Type B pancreatic cell (in vitro differentiated cells): ENCODE measurements at places on chromosomes 1 and 21.

DNA sequence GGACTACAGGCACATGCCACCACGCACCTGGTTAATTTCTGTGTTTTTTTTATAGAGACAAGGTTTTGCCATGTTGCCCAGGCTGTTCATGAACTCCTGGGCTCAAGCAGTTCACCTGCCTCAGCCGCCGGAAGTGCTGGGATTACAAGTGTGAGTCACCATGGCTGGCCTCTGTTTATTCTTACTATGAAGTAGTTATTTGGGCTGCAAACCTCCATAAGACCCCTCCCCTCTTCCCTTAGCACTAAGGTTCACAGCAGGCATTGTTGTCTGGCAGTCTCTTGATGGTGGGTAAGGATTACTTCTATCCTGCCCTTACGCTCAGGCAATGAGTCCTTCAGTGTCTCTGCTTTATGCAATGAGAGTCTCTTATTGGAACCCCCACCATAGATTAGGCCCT, 51.8 kb downstream of the ANGPTL1 start:
- no peak for DNase-seq

GRCh38 chr1:203600782-203601513, 25.7 kb upstream of the ATP2B4 start:
- no peak for DNase-seq

GRCh38 chr21:41752231-41752681, 14.6 kb downstream of the RIPK4 start:
- DNase-seq: no peak

- DNase-seq: no peak
Observed at GRCh38 chr1:113881661-113882060, 5.7 kb downstream of the BCL2L15 start.

GRCh38 chr1:111965781-111966443, 23.6 kb downstream of the KCND3 start:
- DNase-seq: no peak
